NCI-H1436 treated with DMSO at 0.1 percent for 48 hours (cell line): ENCODE measurements at places on chromosomes 12 and 14.

DNA sequence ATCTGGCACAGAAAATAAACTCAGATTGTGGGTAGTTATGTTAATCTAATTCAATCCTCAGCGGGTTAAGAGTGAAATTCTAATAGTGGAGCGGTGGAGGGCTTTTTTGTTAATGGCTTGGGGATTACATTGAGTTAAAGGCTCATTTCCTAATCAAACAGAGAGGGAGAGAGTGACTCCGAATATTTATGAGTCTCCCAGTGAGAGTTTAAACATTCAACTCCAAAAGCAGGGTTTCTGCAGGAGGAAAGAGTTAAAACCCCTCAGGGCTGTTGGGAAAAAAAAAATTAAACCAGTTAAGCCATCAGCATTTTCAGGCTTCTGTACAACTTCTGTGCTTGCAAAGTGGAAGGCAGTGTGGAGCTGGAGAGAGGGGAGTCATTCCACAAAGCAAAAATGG is 62.1 kb upstream of the ESRRB start:
- DNase-seq, result no peak

- DNase-seq, result no peak
Measured at GRCh38 chr12:55720071-55720564, at the start of gene RDH5. Gene RDH5, plus strand, starts transcription at chr12:55720393. Its CDS starts 792 bp downstream, at chr12:55721185.

- no peak for DNase-seq
Measured at GRCh38 chr12:124538194-124539082, 29.0 kb downstream of the NCOR2 start.

- no peak for DNase-seq
Measured at GRCh38 chr12:131529196-131530040, 181.5 kb upstream of the SFSWAP start.

DNA sequence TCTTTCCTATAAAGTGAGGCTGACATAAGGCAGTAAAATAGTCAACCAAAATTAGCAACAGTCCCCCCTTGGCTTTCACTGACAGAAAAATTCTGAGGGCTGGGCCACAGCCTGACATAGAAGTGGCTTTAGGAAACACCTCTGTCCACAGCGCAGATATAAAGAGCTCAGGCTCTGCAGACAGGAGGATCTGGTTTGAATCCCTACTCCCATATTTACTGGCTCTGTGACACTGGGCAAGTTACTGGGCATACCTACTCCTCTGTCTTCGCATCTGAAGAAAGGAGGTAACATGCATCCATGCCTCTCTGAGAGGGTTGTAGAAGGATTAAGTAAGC is 95.3 kb downstream of the STXBP6 start:
- no peak for DNase-seq

DNA sequence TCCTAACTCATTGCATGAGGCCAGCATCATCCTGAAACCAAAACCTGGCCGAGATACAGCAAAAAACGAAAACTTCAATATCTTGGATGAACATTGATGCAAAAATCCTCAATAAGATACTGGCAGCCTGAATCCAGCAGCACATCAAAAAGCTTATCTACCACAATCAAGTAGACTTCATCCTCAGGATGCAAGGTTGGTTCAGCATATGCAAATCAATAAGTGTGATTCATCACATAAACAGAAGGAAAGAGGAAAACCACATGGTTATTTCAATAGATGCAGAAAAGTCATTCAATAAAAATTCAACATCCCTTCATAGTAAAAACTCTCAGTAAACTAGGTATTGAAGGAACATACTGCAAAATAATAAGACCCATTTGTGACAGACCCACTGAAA is 56.5 kb upstream of the PPFIA2 start:
- no peak for DNase-seq
